Lung microvascular endothelial cell (primary cell): ENCODE measurements at places on chromosomes 7 and 10. TPM values are rescaled to one million over a fixed set of nuclear protein-coding genes. Genes with fewer than 3 reads are reported as not detected.

DNA sequence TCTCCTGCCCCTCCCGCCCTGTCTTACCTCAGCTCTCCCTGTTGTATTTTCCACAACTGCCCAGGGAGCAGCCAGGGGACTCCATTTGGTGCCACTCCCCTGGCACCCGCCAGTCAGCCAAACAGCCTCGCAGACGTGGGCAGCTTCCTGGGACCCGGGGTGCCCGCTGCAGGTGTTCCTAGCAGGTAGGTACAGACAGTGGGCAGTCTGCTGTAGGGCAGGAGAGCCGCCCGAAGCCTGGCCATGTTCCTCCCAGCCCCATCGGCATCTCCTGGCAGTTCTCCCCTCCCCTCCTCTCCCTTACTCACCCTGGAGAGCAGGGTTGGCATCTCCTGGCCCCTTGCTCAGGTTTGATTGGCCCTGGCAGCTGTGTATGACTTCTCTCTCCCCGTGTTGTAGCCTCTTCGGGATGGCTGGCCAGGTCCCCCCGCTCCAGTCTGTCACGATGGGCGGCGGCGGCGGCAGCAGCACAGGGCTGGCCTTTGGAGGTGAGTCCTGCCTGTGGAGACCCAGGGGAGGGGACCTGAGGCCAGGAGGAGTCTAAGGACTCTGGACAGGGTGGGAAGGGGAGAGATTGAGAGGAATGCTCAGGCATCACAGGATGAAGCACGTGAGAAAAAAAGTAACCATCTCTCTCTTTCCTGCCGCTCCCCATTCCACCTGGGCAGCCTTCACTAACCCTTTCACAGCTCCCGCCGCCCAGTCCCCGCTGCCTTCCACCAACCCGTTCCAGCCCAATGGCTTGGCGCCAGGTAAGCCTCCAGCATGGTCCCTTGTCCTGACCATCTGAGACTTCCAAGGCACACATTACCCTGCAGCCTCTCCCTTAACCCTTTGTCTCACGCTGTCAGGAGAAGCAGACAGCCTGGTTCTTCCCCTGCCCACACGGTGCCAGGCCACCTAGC is 11.3 kb downstream of the SAP25 start:
- DNase-seq = no peak

DNA sequence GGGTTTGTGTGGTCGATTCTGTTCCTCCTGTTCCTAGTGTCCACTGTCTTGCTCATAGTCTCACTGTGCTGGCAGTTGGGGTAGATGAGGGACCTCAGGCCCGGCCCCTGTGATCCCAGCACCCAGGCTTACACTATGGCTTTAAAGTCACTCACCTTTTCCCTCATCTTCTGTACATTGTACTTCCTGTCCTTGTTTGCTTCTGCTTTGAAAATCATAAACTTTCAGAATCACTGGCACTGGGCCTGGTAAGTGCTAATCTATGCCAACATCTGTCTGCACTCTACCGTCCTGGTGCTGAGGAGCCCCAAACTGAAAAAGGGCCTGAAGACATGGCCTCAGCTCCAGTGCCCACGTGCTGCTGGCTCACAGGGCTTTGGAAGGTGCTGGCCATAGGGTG is 5.7 kb upstream of the TAS2R60 start:
- no peak for DNase-seq

- DNase-seq = no peak
These were observed 236.2 kb downstream of the FGFR2 start for GRCh38 chr10:121362026-121362425.

GRCh38 chr7:70402069-70402468 is 729.9 kb upstream of the GALNT17 start:
- no peak for DNase-seq

- DNase-seq = peak; percentile 88
These were observed 41.7 kb downstream of the DENND11 start for GRCh38 chr7:141660259-141660658.

- DNase-seq = no peak
These were observed 187.3 kb upstream of the PLXDC2 start for GRCh38 chr10:19628767-19629560.

GRCh38 chr7:123660514-123661354 is 5.1 kb downstream of the LMOD2 start:
- no peak for DNase-seq

DNA sequence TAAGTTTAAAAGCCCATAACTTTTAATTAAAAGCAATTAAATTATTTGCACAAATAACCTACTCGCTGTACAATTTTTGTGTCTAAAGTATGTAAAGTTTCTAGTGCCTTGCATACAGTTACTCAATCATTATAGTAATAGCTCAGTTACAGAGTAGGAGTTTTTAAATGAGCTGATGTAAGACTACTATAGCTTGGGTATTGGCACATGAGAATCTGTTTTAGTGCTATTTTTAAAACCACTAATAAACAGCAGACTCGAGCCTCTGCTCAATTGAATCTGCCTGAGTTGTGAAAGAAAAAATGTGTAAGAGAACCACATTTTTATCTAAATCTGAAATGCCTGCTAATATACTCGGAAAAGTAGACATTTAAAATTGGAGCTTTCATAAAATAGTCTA is 31.1 kb downstream of the CTNNA3 start:
- no peak for DNase-seq

GRCh38 chr10:49518566-49518965 is 20.4 kb downstream of the ERCC6 start:
- DNase-seq = no peak

- no peak for DNase-seq
These were observed 80.4 kb upstream of the MALRD1 start for GRCh38 chr10:18968159-18968558.

DNA sequence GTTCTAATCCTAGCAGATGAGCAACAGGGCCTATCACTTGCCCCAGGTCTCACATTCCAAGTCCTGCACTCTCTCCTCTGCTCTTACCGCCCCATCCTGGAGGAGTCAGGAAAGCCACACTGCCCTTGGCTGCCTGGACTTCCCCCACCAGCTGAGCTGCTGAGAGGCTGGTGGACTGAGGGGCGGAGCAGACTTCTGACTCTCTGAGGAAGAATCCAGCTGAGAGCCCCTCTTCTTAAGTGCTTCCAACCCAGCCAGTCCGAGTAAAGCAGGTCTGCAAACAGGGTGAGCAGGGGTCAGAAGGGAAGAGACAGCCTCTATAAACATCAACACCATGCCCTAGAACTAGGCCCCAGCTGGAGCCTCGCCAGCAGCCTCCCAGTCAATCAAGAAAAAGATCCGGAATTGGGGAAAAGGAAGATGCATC is 92.4 kb upstream of the TMEM72 start:
- DNase-seq = peak; percentile 33

GRCh38 chr10:99430451-99431189 is at the start of gene GOT1:
TSS of gene GOT1 (minus strand) at chr10:99430624. CDS start at chr10:99430565, 59 bp downstream.
- peak; percentile 99 for DNase-seq

- no peak for DNase-seq
These were observed 722.8 kb downstream of the AUTS2 start for GRCh38 chr7:70321016-70321590.

DNA sequence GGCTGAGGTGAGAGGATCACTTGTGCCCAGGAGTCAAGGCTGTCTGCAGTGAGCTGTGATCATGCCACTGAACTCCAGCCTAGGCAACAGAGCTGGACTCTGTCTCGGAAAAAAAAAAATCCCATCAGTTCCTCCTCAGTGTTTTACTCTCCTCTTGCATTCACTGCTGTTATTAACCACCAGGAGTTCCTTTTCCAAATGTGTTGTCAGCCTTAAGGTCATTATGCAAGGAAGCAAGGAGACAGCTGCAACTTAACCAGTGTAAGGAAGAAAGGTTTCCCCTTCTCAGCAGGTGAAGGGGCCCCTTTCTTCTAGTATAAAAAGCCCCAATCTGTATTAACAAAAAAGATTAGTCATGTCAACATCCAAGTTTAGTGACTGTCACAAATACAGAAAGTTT is 86.6 kb upstream of the LEP start:
- DNase-seq = no peak

- no peak for DNase-seq
These were observed 117.7 kb downstream of the ARHGAP21 start for GRCh38 chr10:24606021-24606420.

DNA sequence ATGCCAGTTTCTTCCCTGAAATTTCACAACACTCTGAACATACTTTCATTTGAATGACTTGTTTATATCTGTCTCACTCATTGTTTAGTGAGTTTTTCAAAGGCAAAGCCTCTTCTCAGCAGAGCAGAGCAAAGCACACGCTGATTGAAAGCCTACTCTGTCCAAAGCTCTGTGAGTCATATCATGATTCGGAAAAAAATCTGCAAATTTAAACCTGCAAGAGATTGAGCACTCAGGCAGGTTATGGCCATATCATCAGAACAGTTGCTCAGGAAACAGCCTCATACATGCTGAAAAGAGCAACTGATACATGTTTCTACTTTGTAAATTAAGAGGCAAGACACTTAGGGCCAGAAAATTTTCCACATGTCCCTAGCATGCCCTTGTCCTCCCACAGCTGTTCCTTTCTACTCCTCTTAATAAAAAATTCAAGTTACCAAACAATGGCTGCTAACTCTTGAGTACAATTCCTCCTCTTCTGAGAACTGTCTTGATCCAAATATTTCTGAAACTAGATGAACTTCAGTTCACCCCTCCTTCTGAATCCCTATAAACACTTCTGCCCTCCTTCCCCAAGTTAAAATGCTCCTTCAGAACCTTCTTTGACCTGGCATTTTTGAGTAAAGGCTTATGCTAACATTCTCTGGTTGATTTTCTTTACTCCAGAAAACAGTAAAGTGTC is 140.6 kb upstream of the HPS1 start:
- DNase-seq = peak; percentile 13

GRCh38 chr7:30684351-30684750 is 2.1 kb upstream of the CRHR2 start:
- no peak for DNase-seq

DNA sequence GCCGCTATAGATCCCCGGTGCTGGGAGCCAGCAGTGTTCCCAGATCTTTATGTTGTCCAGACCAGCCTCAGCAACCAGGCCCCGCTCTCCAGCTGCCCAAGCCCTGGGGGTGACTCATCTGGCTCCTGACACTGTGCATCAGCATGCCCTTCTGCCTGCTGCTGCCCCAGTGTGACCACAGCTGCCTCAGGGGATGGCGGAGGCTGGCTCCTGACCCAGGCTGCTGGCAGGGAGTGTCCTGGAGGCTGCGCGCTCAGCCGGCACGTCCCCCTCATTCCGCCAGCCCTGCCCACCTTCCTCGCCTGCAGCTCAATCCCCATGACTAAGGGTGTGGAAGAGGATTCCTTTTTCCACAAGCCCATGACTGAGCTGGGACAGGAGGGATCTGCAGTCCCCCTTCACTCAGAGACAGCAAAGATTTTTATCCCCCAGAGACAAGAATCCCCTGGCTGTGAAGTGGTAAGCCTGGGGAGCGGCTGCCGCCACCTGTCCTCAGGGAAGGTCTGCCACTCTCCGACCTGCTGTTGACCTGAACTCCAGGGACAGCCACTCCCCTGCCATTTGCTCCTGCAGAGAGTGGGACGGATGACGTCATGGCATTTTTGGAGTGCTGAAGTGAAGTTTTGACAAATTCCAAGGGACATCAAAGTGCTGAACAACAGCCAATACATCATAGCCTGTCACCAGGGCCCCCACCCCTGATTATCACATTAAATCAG is 182.8 kb upstream of the BMPER start:
- peak; percentile 67 for DNase-seq

- DNase-seq = no peak
These were observed 46.8 kb downstream of the EXOC4 start for GRCh38 chr7:133299676-133300075.

DNA sequence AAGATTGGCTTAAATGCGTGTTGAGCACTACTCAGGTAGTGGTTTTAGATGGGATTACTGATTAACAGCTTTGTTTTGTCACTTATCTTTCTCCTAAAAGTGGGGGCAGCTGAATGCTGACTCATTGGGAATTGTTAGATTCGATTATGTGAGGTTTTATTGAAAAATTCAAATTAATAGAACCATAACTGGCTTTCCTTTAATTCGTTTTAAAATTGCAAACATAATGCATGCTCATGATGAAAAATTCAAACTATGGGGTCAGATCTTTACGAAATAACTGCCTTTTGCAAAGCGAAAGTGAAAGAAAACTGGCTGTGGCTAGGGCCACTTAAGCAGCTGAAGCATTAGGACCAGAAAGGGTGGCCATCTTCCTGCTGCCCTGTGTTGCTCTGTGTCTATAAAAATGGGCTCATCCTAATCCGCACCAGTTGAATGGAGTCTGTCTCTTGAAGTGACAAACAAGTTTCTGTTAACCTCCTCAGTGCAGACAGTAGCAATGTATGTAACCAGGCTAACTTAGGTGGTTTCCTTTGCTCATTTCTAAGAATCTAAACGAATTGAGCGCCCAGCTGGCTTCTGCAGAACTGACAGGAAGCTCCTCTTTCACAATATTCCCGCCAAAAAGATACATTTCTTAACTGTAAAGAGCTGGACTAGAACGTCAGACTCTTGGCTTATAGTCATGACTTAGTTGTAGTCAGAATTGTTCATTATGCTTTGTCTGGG is 27.8 kb downstream of the DENND10 start:
- DNase-seq = peak; percentile 63

Gene PDK4
- total RNA-seq = 23.1 and 171 TPM in 2 replicates

Gene ANK3
- under 0.01 and 0.87 TPM in 2 replicates for total RNA-seq

Gene SPDYE2B
- total RNA-seq = not detected in 2 replicates

Gene CYP2C9
- total RNA-seq = not detected in 2 replicates

Gene GPR146
- 24.0 and 90.3 TPM in 2 replicates for total RNA-seq

Gene UCN3
- not detected in 2 replicates for total RNA-seq

Gene SUGCT
- 0.79 and 0.87 TPM in 2 replicates for total RNA-seq

Gene CCDC172
- not detected in 2 replicates for total RNA-seq
